Hepatocyte (in vitro differentiated cells): ENCODE measurements at places on chromosomes 5 and 9. TPM values are rescaled to one million over a fixed set of nuclear protein-coding genes. Genes with fewer than 3 reads are reported as not detected.

- no peaks in the 10 kb centered on the region for H3K27me3 ChIP-seq
- H3K36me3 ChIP-seq: no peaks in the 10 kb centered on the region
- H3K27ac ChIP-seq: no peak overlapping the region
- no peak overlapping the region for H3K4me3 ChIP-seq
- no peak for DNase-seq
- no peaks in the 10 kb centered on the region for H3K4me1 ChIP-seq
Observed at GRCh38 chr9:123437201-123437600, 81.2 kb downstream of the CRB2 start.

DNA sequence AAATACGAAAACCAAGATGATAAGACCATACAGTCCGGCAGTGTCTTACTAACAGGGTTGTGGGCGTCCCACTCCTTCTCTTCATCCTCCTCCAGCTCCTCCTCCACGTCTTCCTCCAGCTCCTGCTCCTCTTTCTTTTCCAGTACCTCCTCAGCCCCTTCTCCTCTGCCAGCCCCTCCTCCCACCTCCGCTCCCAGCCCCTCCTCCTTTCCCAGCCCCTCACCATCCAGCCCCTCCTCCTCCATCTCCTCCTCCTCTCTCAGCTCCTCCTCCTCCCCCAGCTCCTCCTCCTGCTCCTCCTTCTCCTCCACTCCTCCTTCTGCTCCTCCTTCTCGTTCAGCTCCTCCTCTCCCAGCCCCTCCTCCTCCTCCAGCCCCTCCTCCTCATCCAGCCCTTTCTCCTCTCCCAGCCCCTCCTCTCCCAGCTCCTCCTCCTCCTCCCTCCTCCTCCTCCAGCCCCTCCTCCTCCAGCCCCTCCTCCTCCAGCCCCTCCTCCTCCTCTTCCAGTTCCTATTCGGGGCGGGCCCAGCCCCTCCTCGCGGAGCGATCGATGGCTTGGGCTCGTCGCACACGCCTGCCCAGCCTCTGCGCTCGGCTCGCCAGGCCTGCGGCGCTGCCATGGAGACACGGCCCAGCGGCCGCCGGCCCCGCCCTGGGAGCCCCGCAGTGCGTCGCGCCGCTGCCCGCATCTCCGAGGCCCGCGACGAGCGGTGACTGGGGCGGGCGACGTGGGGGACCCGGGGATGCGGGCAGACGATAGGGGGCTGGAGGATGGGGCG is at the start of gene BRD3OS:
BRD3OS (plus strand) TSS at position 654 of the 778 bp plus-strand sequence. CDS start 1,267 bp downstream, outside the sequence.
- H3K27ac ChIP-seq: peak within 1 kb of the TSS; percentile 44
- H3K36me3 ChIP-seq: no peaks in the 10 kb centered on the region
- DNase-seq: peak; percentile 100
- peak within 1 kb of the TSS; percentile 93 for H3K4me3 ChIP-seq

DNA sequence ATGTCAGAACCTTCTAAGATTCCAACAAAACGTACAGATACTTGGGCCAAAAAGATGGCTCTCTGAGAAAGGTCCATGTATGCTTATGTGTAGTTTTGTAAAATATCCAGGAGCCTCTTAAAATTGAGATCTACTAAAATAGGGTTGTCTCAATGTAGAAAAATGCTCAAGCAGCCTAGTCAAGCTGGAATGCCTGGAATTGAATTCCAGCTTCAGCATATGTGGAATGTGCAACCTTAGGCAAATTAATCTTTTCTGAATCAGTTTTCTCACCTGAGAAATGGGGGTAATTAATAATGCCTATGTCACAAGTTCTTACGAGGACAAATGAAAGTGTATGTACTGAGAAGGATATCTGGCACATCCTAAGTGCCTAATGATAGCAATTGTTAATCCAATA is 662.4 kb downstream of the DTWD2 start:
- H3K4me1 ChIP-seq: no peaks in the 10 kb centered on the region
- no peaks in the 10 kb centered on the region for H3K27me3 ChIP-seq
- no peak for DNase-seq
- no peak overlapping the region for H3K27ac ChIP-seq
- H3K36me3 ChIP-seq: no peaks in the 10 kb centered on the region

The FAM221B gene
- polyA plus RNA-seq: 0.26 TPM in 1 of 2 replicates, not detected in the other

GRCh38 chr5:31806561-31806960 is 167.6 kb downstream of the PDZD2 start:
- H3K4me1 ChIP-seq: no peaks in the 10 kb centered on the region
- no peak overlapping the region for H3K4me3 ChIP-seq
- no peak for DNase-seq
- H3K36me3 ChIP-seq: no peaks in the 10 kb centered on the region
- H3K27ac ChIP-seq: no peak overlapping the region
- no peaks in the 10 kb centered on the region for H3K27me3 ChIP-seq

DNA sequence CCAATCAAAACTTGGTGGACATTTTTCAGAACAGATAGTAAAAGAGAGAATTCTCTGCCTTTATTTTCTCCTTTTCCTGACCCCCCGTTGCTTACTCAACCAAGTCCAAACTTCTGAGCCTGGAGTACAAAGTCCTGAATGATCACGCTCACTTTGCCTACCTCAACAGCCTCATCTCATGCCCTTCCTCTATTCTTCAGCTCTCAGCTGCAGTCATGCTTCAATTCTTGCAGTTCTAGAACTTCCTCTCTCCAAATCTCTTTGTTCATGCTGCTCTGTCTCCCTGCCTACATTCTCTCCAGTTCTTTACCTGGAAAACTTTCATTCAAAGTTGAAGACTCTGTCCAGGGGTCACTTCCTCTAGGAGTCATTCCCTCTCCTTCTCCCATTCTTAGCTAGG is 398.5 kb upstream of the SLC24A2 start:
- no peak overlapping the region for H3K27ac ChIP-seq
- H3K27me3 ChIP-seq: no peaks in the 10 kb centered on the region
- DNase-seq: no peak
- H3K36me3 ChIP-seq: no peaks in the 10 kb centered on the region
- H3K4me1 ChIP-seq: no peaks in the 10 kb centered on the region

The CATSPER3 gene
- polyA plus RNA-seq: 0.59 and 1.2 TPM in 2 replicates
